ENCODE measurements at places on chromosomes 6 and 20. TPM values are rescaled to one million over a fixed set of nuclear protein-coding genes. Genes with fewer than 3 reads are reported as not detected.

The CAPN11 gene
- total RNA-seq = not detected

The SIRPB2 gene
- total RNA-seq = 1.5 TPM

DNA sequence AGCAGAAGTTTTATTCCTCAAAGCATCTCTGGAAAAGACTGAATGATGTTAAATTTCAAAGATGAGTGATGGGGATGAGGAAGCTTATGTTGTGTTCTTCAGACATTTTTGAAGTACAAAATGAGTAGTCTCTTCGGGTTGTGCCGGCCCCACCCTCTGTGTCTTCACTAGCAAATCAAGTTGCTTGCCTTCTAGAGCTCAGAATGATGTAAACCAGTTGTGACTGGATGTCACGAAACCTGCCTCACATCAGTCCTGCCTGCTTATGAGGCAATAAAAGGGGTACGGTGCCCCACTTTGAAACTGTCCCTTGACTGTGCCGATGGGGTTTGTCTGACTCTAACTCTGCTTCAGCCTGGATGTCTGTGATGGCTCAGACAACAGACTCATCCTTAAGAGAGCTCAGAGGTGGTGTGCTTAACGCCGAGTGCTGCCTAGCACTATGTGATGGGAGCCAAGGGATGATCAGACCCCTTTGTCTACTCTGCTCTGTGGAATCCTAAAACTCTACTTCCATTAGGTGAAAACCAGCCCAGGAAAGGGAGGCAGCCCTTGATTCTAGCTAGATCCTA, 19.0 kb downstream of the TOMM34 start:
- no peaks in the 10 kb centered on the region for H3K27me3 ChIP-seq
- DNase-seq = no peak
- no peak overlapping the region for H3K27ac ChIP-seq
- peaks cover 66% of the 10 kb centered on the region for H3K36me3 ChIP-seq

- no peak overlapping the region for H3K27ac ChIP-seq
- no peak for DNase-seq
- no peak overlapping the region for H3K4me3 ChIP-seq
- no peaks in the 10 kb centered on the region for H3K27me3 ChIP-seq
- H3K36me3 ChIP-seq = no peaks in the 10 kb centered on the region
These were observed 22.2 kb downstream of the RREB1 start for GRCh38 chr6:7129784-7130569.

DNA sequence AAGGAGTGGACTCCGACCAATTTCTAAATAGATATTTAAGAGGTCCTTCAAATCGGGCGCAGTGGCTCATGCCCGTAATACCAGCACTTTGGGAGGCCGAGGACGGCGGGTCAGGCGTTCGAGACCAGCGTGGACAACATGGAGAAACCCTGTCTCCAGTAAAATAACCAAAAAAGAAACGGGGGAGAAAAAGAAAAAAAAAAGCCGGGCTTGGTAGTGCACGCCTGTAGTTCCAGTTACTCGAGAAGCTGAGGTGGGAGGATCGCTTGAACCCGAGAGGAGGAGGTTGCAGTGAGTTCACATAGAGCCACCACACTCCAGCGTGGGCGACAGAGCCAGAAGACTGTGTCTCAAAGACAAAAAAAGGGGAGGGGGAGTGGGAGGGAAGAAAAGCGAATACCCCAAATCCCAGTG, 53.3 kb upstream of the HFE start:
- H3K27me3 ChIP-seq = no peaks in the 10 kb centered on the region
- H3K36me3 ChIP-seq = no peaks in the 10 kb centered on the region
- H3K27ac ChIP-seq = peak overlapping the region; percentile 92
- peak; percentile 27 for DNase-seq
- peak overlapping the region; percentile 78 for H3K4me3 ChIP-seq
